ENCODE measurements at places on chromosomes 13 and 19. TPM values are rescaled to one million over a fixed set of nuclear protein-coding genes. Genes with fewer than 3 reads are reported as not detected.

The SYNE4 gene
- not detected for total RNA-seq

The ZNF729 gene
- not detected for total RNA-seq

DNA sequence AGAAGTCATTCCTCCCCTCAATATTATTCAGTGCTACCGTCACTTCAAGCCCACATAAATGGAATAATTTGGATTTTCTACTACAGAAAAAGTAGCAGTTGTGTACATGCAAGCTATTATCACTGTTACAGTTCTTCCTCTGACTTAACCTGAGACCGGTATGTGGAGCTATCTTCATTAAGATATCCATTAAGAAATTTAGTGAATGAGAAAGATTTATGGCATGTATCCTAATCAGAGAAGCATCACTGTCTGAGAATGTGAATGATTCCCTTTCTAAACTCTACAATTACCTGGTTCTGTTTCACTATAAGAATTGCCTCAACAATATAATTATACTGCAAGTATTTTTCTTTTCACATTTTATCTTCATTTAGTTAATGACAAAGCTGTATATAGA lies 278.7 kb downstream of the KLF5 start:
- no peaks in the 10 kb centered on the region for H3K4me1 ChIP-seq
- no peak overlapping the region for H3K27ac ChIP-seq
- H3K27me3 ChIP-seq = no peaks in the 10 kb centered on the region
- DNase-seq = no peak
- H3K4me3 ChIP-seq = no peak overlapping the region
- H3K36me3 ChIP-seq = no peaks in the 10 kb centered on the region

DNA sequence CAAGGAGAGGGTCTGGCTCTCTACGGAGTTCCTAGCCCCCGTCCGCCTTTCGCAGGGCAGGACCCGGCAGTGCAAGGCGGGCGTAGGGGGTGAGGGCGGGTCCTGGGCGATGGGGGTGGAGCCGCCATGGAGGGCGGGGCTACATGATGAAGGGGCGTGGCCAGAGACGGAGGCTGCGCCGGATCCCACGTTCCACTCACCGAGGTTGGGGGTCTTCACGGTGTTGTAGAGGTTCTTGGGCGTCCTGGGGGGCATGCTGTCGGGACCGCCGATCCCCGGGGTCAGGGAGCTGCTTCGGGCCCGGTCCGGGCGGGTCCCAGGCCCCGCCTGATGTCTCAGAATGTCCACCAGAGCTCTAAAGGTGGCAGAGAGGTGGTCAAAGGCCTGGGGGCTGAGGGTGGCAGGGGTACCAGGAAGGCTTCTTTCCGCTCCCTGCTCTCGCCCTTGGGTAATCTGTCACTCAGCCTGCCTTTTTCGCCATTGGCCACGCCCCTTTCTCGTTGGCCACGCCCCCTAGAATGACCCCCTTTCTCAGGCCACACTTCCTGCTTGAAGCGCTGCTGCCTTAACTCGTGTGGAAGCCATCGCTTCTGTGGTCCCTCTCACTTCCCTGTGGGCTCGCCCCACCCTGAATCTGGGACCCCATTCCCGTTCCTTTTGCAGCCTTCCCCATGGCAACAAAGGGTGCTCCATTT lies 2.5 kb downstream of the SHISA7 start:
- peaks cover 35% of the 10 kb centered on the region for H3K4me1 ChIP-seq
- H3K27ac ChIP-seq = no peak overlapping the region
- no peak for DNase-seq
- H3K36me3 ChIP-seq = no peaks in the 10 kb centered on the region
- no peak overlapping the region for H3K4me3 ChIP-seq

- peaks cover 7% of the 10 kb centered on the region for H3K4me1 ChIP-seq
- H3K4me3 ChIP-seq = no peak overlapping the region
These were observed 59.2 kb upstream of the MEDAG start for GRCh38 chr13:30846866-30847265.

GRCh38 chr13:109255141-109255856 lies 531.1 kb downstream of the IRS2 start:
- H3K4me3 ChIP-seq = no peak overlapping the region
- no peaks in the 10 kb centered on the region for H3K4me1 ChIP-seq
- H3K36me3 ChIP-seq = no peaks in the 10 kb centered on the region
- no peak overlapping the region for H3K27ac ChIP-seq
- no peaks in the 10 kb centered on the region for H3K27me3 ChIP-seq

The PLPPR3 gene
- total RNA-seq = not detected

The C19orf81 gene
- total RNA-seq = not detected

The SHD gene
- total RNA-seq = not detected

The GARIN5A gene
- not detected for total RNA-seq

DNA sequence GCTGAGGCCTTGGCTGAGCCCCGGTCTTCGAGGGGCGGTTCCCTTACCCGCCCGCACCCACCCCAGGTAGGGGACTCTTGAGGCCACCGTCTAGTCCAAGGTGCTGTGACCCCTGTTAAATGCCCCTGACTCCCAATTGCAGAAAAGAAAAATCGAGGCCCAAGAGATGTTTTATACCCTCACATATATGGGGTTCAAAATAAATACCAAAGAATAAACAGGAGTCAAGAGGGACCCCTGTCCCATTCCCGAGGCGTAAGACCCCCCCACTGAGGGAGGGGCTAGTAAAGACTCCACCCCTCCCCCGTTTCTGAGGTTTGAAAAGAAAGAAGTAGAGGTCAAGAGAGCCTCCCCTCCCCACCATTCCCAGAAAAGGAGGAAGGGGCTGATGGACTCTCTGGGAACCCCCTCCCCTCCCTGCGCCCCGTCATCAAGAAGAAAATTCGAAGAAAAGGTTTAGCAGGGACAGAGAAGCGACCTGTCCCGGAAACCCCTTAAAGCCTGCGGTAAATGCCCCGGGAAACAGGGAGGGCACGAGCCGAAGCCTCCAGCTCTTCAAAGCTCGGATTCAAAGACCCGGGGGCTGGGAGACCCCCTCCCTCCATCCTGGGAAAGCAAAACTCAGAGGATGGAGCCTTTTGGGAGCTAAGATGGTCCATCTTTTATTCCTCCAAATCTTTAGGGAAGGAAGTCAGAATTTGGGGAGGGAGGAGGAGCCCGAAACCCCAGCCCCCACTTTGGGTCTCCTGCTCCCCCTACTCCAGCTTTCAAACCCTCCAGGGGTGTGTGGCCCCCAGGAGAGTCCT lies 755 bp upstream of the RAB3A start:
- H3K4me1 ChIP-seq = peaks cover 65% of the 10 kb centered on the region
- H3K4me3 ChIP-seq = peak overlapping the region; percentile 38
- H3K36me3 ChIP-seq = no peaks in the 10 kb centered on the region
- DNase-seq = peak; percentile 85
- H3K27ac ChIP-seq = peak overlapping the region; percentile 95

- no peaks in the 10 kb centered on the region for H3K27me3 ChIP-seq
- no peak overlapping the region for H3K4me3 ChIP-seq
- no peaks in the 10 kb centered on the region for H3K36me3 ChIP-seq
- no peak overlapping the region for H3K27ac ChIP-seq
- H3K4me1 ChIP-seq = no peaks in the 10 kb centered on the region
- no peak for DNase-seq
These were observed 38.3 kb upstream of the HMGB1 start for GRCh38 chr13:30504081-30504480.

- peaks cover 34% of the 10 kb centered on the region for H3K4me1 ChIP-seq
- H3K27me3 ChIP-seq = no peaks in the 10 kb centered on the region
- H3K27ac ChIP-seq = no peak overlapping the region
- no peak overlapping the region for H3K4me3 ChIP-seq
These were observed 60.5 kb downstream of the SERP2 start for GRCh38 chr13:44433863-44434765.

- H3K27ac ChIP-seq = no peak overlapping the region
- no peak for DNase-seq
- H3K4me1 ChIP-seq = peaks cover 4% of the 10 kb centered on the region
- H3K4me3 ChIP-seq = no peak overlapping the region
- H3K36me3 ChIP-seq = no peaks in the 10 kb centered on the region
These were observed 20.8 kb upstream of the POU2F2 start for GRCh38 chr19:42152910-42153671.

GRCh38 chr13:42113478-42113877 lies 65.0 kb downstream of the DGKH start:
- no peaks in the 10 kb centered on the region for H3K27me3 ChIP-seq
- H3K36me3 ChIP-seq = no peaks in the 10 kb centered on the region
- no peak overlapping the region for H3K4me3 ChIP-seq

DNA sequence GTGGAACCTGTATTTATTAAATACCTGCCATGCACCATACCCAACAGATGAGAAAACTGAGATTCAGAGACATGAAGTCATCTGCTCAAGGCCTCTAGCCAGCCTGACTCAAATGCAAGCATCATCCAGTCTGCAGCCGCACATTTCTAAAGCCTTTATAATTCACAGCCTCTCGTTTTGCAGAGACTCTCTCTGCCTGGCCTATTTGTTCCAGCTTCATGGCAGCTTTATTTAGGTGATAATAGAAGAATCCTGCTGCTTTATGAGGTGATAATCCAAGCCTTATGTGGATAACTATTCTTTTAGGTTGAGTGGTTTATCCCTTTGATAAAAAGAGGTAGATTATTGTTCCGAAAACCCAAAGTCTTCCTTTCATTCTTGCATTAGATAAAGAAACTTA lies 58.4 kb downstream of the OXGR1 start:
- H3K4me1 ChIP-seq = no peaks in the 10 kb centered on the region
- no peaks in the 10 kb centered on the region for H3K36me3 ChIP-seq
- no peak overlapping the region for H3K27ac ChIP-seq

The UPK1A gene
- not detected for total RNA-seq

The CYP2A6 gene
- total RNA-seq = 0.33 TPM

DNA sequence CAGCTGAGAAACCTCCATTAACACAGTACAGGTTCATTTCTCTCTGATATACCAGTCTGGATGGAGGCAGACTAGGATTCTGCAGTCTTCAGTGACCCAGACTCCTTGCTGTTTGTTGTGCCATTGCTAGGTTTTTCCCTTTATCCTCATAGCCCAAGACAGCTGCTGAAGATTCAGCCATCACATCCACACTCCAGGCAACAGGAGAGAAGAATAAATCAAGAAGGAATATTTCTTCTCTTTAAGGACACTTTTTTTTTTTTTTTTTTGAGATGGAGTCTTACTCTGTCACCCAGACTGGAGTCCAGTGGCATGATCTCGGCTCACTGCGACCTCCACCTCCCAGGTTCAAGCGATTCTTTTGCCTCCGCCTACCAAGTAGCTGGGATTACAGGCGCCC lies 14.3 kb downstream of the CLPTM1 start:
- H3K36me3 ChIP-seq = peaks cover 56% of the 10 kb centered on the region
- no peak for DNase-seq
- H3K27me3 ChIP-seq = no peaks in the 10 kb centered on the region
- no peak overlapping the region for H3K27ac ChIP-seq

- peaks cover 100% of the 10 kb centered on the region for H3K27me3 ChIP-seq
- peaks cover 37% of the 10 kb centered on the region for H3K4me1 ChIP-seq
- H3K36me3 ChIP-seq = no peaks in the 10 kb centered on the region
These were observed 7.0 kb downstream of the POU4F1 start for GRCh38 chr13:78596399-78596735.

The PTGIR gene
- 12.3 TPM for total RNA-seq

- H3K36me3 ChIP-seq = no peaks in the 10 kb centered on the region
- H3K4me3 ChIP-seq = no peak overlapping the region
- no peak for DNase-seq
- peaks cover 32% of the 10 kb centered on the region for H3K4me1 ChIP-seq
- no peak overlapping the region for H3K27ac ChIP-seq
These were observed 1.5 kb upstream of the EHD2 start for GRCh38 chr19:47711652-47712242.

- no peak overlapping the region for H3K4me3 ChIP-seq
- no peak for DNase-seq
- peaks cover 11% of the 10 kb centered on the region for H3K4me1 ChIP-seq
- H3K27ac ChIP-seq = no peak overlapping the region
These were observed 27.4 kb upstream of the SACS start for GRCh38 chr13:23460921-23461320.

DNA sequence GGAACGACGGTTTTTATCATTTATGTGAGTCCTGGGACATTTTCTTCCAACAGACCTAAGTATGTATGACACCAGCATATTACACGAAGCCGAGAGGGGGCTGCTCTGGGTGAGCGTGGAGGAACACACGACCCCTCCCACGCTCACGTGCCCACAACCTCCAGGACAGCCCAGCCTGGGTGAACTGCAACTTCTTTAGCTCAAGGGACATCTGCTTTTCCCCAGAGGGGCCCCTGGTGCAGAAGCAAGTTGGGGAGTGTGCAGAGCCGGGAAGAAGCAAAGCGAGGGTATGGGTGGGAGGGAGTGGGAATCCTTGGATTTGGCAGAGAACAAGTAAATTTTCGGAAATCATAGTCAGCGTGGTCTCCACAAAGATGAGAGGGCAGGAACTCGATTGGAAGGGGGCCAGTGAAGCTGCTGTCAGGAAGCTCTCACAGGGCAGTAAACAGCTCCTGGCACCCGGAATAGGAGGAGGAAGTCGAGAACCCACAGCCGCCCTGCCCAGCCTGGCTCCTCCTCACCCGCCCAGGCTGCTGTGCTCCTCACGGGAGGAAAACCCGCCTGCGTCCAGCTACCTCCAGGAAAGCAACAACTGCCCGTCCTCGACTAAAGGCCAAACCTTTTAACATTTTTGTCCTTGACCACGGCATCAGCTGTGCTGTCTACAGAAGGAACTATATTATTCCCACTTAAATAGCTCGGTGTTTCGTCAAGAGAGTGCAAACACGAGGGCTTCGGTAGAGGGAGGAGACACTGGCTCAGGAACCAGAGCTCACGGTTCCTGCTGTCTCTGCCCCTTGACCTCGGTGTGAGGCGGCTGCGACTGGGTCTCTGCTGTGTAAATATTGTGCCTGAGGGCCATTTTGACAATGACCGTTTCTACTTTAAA lies 17.2 kb upstream of the CFAP97D2 start:
- H3K36me3 ChIP-seq = no peaks in the 10 kb centered on the region
- DNase-seq = peak; percentile 92
- peak overlapping the region; percentile 49 for H3K4me3 ChIP-seq
- peaks cover 17% of the 10 kb centered on the region for H3K4me1 ChIP-seq
- H3K27ac ChIP-seq = no peak overlapping the region

The KLK2 gene
- total RNA-seq = not detected

DNA sequence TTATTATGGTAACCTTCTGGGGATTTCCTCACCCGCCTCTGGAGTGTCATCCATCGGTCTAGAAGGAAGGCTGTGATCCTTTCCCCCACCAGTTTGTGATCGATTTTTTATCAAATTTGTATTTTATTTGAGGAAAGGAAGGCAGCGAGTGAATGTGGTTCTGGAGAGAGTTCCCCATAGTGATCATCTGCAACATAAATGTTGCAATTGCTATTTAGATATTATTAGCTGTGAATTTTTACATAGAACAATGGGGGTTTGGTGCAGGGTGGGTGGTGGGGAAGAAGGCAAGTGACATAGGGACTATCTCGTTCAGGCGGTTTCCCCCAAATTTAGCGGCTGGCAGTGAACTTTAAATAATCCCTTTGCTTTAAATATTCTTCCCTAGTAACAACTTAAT lies 1.2 kb downstream of the CDK8 start:
- H3K4me3 ChIP-seq = peak overlapping the region; percentile 95
- H3K4me1 ChIP-seq = peaks cover 40% of the 10 kb centered on the region
- H3K36me3 ChIP-seq = no peaks in the 10 kb centered on the region
- no peak for DNase-seq
